CD4-positive, alpha-beta T cell (primary cell): ENCODE measurements at places on chromosomes 3 and 15.

- DNase-seq = no peak
Observed at GRCh38 chr3:12898290-12898964, 57.1 kb upstream of the RPL32 start.

DNA sequence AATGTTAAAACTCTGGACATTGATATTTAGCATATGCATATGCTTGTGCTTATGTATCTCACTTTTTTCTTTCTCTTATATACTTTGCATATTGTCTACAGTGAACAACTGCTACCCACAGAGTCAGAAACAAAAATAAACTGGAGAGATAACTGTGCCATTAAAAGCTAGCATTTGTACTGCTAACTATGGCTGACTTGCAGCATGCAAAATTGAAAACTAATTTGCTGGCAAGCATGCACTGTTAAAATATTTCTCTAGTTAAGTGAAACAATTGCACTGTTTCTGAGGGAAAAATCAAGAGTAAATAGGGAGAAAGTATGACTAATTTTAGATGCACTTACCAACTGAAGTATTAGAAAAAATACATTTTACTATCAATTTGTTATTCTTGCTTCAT lies 177.8 kb downstream of the CBLB start:
- no peak for DNase-seq

DNA sequence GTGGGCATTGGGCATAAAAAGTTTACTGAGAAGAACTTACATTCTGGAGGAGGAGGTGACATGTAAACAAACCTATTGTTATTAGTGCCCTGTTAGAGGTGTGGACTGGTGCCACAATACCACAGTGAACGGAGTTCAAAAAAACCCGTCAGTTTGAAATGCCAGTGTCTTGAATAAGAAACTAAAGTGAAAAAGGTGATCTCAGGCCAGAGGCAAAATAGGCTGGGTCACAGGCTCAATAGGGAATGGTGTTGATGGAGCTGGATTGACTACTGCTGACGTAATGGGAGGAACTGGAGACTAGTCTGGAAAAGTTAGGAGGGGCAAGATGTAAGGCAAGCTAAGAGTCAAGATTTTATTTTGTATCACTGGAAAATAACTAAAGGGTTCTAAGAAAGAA lies 1.6 kb upstream of the DCBLD2 start:
- no peak for DNase-seq

DNA sequence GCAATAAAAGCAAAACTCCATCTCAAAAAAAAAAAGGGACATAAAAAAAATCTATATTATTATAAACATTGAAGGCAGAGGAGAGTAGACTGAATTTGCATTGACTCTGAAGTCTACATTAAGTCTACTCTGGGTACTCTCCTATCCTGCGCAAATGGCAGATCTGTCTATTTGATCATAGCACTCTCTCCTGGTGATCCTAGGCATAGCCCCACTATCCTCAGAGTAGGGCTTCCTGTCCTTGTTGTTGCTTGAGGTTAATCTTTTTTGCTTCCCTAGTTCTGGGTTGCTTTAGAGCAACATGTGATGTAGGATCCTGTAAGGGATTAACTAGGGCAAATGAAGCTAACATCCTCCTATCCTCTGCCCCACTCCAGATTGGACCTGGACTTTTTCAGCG lies 82.1 kb upstream of the LRRFIP2 start:
- no peak for DNase-seq

GRCh38 chr3:102400766-102401165 lies 34.0 kb upstream of the ZPLD1 start:
- DNase-seq = no peak

DNA sequence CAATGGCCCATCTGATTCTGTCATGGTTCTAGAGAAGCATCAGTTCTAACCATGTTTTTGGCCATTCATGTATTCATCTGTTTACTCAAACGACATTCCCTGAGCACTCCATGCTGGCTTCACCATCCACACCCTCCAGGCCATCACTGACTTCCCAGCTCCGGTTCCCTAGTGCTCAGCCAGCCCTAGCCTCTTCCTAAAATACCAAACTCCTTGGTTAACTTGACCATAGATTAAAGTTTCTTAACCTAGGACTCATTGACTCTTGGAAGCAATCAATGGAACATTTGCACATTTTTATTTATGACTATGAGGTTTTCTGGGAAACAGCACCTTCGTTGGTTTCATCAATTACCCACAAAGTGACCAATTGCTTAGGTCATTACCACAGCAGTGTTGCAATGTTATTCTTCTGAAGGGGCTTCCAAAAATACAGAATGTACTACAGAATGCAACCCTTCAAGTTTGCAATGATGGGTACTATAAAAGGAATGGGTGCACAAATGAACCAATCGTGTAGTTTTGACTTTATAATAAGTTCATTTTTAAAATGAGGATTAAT lies 27.2 kb upstream of the SLC25A36 start:
- DNase-seq = no peak

GRCh38 chr3:182920515-182921084 lies 59.7 kb downstream of the DCUN1D1 start:
- no peak for DNase-seq
